EL (cell line): ENCODE measurements at places on chromosomes 16 and 17.

DNA sequence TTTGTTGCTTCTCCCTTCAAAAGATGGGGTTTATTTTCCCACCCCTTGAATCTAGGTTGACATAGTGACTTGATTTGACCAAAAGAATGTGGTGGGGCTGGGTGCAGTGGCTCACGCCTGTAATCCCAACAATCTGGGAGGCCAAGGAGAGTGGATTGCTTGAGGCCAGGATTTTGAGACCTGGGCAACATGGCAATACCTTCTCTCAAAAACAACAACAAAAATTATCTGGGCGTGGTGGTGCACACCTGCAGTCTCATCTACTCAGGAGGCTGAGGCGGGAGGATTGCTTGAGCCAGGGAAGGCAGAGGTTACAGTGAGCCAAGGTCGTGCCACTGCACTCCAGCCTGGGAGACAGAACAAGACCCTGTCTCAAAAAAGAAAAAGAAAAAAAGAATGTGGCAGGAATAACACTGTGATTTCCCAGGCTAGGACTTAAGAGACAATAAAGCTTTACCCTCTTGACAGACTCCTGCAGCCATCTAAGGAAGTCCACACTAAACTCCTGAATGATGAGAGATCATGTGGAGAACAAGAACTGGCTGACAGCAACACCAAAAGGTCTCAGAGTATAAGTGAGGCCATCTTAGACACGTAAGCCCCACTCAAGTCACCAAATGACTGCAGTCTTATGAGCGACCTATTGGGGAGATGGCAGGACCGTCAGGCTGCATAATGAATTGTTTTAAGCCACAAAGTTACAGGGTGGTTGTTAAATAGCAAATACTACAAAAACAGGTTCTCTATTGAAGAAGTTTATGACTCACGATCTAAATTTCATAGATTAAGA is 37.0 kb downstream of the FBXL20 start:
- no peak for DNase-seq

DNA sequence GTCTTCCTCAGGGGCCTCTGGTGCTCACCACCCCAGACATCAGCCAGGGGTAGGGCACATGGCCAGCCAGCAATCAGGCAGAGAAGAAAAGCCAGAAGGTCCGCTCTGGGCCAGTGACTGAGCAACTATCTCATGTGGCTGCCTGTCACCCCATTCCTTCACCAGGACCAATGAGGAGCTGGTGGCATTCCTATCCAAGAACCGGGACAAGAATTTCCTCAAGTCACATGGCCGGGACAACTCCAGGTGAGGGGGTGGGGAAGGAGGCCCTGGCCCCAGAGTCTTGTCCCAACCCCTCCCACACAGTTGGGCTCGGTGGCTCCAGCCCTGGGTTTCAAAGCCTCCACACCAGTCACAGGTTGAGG is 9.4 kb downstream of the XYLT2 start:
- DNase-seq = no peak

DNA sequence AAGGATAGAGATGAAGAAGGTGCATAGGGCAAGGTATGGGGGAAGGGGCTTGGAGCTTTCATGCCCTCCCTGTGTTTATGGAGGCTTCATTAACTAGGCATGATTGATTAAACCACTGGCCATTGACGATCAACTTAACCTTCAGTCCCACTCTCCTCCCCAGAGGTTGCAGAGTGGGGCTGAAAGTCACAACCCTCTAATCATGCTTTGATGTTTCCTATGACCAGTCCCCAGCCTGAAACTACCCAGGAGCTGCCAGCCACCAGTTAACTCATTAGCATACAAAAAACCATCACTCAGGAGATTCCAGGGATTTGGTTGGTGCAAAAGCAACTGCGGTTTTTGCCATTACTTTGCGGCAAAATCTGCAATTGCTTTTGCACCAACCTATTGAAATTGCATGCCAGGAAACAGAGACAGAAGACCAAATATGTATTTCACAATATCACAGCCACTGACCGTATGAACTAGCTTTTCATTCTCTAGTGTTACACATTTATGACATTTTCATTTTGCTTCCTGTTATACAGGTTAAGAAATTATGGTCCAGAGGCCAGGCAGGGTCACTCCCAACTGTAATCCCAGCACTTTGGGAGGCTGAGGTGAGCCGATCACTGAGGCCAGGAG is 5.4 kb downstream of the GFOD2 start:
- no peak for DNase-seq

GRCh38 chr16:85711982-85712587 is 23.3 kb upstream of the GINS2 start:
- DNase-seq = no peak

DNA sequence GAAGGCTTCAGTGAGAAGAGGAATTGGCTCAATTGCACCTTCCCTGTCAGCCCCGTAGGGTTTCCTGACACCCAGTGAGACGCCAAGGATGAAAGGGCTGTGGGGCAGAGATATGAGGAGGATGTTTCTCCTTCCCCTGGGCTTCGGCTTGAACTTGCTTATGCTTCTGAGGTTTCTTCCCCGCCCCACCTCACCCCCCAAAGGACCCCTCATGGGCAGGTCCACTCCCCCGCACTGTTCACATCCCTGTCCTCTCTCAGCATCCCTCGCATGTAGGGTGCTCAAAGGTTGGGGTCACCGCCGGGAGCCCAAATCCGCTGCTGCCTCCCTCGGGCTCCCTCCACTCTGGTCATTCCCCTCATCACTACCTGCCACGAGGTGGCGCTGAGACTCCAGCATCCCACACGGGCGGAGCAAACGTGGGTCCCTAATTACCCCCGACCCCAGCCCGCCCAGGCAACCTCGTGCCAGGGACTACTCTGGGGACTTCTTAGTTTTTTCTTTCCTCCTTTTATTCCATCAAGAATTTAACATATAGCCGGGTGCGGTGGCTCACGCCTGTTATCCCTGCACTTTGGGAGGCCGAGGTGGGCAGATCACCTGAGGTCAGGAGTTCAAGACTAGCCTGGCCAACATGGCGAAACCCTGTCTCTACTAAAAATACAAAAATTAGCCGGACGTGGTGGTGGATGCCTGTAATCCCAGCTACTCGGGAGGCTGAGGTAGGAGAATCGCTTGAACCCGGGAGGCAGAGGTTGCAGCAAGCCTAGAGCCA is 3.3 kb upstream of the TRARG1 start:
- peak; percentile 58 for DNase-seq

DNA sequence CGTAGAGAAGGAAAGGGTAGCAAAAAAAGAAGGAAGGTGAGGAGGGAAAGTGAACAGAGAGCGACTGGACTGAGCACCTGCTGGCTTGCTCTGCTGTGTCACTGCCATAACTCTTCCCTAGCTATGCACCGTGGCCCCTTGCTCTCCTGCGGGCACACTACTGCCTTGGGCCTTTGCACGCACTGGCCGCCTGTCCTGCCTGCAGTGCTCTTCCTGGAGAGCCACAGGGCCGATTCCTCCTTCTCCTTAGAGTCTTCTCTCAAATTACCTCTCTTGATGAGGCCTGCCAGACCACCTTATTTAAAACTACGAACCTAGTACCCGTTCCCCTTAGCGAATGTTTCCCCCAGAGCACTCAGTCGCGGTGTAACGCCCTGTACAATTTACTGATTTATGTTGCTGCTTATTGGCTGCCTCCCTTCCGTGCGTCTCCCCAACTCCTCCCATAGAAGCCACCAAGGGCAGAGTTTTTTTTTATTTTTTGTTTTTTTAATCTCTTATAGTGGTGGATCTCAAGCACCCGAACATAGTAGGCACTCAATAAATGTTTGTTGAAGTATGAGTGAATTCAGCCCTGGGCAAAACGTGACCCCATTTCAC is 70.3 kb downstream of the RAI1 start:
- DNase-seq = peak; percentile 14

- DNase-seq = peak; percentile 24
These were observed 132.0 kb downstream of the NLK start for GRCh38 chr17:28174352-28175046.

DNA sequence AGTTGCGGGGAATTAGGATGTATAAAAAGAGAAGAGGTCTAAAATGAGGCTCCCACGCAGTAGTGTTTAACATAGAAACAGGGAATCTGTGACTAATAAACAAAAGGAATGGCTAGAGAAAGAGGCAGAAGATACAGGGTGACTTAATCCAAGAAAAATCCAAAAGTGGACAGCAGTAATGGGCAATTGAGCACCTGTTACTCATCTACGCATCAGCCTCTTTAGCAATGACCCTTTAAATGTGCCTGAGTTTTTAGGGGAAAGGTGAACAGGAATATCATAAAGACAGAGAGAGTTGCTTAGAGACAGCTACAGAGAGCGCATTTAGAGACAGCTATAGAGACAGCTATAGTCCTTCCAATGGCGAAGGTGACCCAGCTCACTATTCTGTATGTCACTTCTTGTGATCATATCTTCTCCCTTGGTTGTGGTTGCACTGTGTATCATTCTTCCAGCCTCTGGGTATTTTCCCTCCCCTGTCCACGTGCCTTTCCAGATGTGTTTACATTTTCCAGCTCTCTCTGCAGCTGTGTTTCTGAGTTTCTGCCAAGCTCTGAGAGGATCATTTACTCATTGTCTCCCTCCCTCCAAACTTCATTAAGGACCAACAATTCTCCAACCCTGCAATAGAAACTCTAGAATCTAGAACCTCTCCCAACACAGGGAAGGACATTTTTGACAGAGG is 61.5 kb downstream of the MYOCD start:
- DNase-seq = peak; percentile 56

GRCh38 chr17:41659427-41660212 is 29.1 kb upstream of the EIF1 start:
- DNase-seq = no peak

GRCh38 chr17:35218915-35219314 is 24.0 kb upstream of the SLFN5 start:
- DNase-seq = no peak

DNA sequence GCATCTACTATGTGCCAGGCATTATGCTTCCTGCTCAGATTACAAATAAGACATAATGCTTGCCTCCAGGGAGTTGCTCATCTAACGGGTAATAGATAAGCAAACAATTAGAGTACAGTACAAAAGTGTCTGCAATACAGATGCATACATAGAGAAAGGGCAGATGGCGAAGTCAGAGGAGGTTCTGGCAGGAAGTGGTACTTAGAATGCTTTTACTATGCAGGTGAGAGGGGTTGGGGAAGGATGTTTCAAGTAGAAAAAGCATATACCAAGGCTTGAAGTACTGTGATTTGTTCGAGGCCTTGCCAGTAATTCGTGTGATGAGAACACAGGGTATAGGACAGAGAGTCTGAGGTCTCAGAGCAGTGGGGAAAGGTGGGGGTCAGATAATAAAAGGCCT is 349.8 kb downstream of the UTP18 start:
- DNase-seq = no peak

GRCh38 chr17:58630883-58631522 is 60.8 kb downstream of the TEX14 start:
- DNase-seq = peak; percentile 97

DNA sequence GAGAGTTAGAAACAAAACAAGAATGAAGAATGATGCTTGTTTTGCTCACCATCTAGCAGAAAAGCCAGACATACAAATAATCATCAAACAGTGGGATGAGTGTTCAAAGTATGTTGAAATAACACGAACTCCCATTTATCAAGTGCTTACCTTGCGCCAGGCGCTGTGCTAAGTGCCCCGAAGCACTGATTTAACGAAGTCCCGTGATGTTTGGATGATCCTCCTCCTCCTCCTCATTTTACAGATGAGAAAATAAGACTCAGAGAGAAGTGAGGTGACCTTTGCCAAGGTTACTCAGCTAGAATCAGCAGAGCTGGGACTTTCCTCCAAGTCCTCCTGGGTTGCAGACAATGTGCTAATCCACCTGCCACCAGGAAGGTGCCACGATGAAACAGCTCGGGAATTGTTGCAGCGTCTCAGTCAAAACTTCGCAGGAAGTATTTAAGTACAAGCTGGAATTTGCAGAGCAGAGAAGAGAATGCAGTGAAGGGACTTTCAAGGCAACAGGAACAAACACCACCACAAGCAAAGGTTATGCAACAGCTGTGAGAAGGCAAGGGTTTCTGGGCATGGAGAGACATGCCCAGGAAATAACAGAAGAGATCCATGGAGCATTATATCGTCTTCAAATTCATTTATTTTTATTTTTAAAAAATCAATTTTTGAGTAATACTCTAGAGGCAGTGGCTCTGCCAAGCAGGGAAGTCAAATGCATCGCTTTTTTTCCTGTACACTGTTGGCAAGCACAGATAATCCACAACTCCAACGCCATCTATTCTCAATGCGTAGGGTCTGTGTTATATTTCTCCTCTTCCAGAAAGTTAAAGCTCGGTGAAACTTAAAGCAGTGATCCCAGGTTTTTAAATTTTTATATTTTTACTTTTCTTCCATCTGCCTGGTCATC is 11.1 kb downstream of the PRCD start:
- DNase-seq = no peak

DNA sequence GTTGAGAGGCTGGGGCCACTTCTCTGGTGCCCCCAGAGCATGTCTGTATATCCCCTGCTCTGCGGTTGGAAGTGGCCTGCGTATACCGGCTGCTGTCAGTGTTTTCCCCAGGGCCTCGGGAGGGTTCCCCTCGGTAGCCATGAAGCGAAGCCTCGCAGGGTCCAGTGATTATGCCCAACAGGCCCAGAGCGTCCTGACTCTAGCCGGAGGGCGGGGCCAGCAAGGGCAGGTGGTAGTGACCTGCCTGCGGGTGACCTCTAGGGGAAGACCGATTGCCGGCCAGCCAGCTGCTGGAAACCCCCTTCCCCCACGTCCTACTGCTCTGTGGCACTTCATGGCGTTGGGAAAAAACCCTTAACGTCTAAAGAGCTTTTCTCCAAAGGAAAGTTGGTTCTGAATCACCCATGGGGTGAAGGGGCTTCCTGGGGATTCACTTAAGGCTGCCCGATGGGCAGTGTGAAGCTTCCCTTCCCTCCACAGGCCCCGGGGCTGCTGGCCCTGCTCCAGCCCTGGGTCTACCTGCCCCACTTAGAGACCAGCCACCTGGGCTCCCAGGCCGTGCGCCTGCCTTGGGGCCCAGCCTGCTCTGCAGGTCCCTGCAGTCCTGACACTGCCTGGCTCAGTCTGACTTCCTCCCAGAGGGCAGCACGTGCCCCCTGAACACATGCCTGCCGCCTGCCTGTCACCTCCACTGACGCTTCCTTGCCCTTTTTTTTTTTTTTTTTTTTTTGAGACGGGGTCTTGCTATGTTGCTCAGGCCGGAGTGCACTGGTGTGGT is 72.8 kb downstream of the SOCS1 start:
- DNase-seq = no peak

- DNase-seq = no peak
These were observed 47.1 kb downstream of the CNGB1 start for GRCh38 chr16:57923841-57924240.

GRCh38 chr17:35612924-35613521 is 25.9 kb downstream of the AP2B1 start:
- DNase-seq = peak; percentile 52

DNA sequence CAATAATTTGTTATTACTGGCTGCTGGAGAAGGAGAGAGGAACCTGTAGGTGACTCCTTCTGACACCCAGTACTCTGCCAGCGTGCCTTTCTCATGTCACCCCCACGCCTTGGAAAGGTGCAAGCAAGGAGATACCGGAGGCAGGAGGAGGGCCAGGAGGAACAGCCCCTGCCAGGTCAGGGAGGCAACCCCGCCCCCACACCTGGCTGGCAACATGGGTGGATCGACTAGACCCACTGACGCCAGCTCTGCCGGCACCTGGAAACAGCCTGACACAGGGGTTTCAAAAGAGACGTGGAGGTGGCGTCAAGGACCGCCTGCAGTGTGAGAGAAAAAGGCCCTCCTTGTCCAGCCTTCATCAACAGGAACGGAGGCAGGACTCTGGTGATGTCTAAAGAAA is 62.3 kb downstream of the CYB5B start:
- no peak for DNase-seq
